EL (cell line): ENCODE measurements at places on chromosomes 4 and X.
A peak's percentile ranks its signal among the peaks of the same experiment; 100 is the strongest.

DNA sequence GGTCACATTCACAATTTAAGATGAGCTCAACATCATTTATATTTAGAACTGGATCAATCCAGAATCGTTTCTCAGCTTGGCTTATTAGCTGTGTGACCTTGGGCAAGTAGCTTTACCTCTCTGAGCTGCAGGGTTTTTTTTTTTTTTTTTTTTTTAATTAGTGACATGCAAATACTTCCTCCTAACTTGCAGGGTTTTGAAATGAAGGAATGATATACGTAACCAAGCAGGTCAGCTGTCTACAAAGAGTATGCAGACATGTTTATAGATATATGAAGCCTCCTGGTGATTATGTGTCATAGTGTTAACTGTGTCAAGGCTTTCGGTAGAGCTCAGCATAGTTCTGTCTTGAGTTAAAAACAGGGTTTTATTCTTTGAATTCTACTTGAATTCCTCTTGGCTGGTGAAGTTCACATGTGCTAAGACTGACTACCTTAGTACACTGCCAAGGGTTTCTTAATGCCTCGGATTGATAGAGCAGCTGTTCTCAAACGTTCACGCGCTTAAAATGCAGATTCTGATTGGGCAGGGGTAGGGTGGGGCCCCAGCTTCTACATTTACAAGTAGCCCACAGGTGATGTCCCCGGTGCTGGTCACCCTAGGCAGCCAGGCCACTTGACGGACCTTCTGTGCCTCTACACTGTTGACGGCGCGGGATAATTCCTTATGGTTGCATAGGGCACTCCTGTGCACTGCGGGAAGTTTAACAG is 654 bp upstream of the STS start:
- DNase-seq, result no peak

DNA sequence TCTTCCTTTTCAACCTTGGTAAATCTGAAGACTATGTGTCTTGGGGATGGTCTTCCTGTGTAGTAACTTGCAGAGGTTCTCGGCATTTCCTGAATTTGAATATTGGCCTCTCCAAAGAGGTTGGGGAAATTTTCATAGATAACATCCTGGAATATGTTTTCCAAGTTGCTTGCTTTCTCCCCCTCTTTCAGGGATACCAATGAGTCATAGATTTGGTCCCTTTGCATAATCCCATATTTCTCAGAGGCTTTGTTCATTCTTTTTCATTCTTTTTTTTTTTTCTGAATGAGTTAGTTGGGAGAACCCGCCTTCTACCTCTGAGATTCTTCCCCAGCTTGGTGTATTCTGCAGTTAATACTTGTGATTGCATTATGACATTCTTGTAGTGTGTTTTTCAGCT is 549.2 kb upstream of the AMOT start:
- no peak for DNase-seq

DNA sequence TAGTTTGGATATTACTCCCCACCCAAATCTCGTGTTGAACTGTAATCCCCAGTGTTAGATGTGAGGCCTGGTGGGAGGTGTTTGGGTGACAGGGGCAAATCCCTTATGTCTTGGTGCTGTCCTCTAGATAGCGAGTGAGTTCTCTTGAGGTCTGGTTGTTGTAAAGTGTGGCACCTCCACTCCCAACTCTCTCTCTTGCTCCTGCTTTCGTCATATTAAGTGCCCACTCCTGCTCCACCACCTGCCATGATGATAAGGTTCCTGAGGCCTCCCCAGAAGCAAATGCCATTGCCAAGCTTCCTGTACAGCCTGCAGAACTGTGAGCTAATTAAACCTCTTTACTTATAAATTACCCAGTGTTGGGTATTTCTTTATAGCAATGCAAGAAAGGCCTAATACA is 944.3 kb downstream of the ADGRL3 start:
- no peak for DNase-seq

- no peak for DNase-seq
Measured at GRCh38 chr4:621296-622070, 3.9 kb upstream of the PDE6B start.

DNA sequence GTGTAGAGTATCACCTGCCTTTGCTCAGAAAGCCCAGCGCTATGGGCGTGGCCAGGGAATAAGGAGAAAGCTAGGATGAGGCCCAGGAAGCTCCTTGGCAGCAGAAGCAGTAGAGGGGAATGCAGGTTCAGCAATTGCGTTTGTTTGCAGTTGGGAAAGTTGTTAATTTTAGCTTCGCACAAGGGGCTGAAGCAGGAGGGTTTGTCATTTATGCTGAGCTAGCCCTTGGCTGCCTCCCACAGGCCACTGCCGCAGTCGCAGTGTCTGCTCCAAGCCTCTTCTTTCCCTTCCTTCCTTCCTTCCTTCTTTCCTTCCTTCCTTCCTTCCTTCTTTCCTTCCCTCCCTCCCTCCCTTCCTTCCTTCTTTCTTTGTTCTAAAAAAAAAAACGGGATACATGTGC is 21.5 kb downstream of the FRMPD3 start:
- DNase-seq, result no peak

DNA sequence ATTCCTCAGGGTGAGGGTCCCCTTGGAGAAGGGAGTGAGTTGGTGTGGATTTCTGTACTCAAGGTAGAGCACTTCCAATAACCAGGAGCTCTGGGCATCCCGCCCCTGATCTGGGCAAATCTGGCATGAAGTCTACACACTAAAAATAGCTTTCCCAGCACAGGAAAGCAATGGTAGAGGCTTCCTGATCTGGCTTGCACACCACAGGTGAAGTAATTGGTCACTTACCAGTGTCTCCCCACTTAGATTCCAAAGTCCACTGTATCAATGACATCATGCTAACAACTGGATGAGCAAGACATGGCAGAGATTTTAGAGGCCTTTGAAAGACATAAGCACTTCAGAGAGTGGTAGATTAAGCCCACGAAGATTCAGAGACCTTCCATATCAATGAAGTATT is 17.8 kb upstream of the IDS start:
- no peak for DNase-seq

DNA sequence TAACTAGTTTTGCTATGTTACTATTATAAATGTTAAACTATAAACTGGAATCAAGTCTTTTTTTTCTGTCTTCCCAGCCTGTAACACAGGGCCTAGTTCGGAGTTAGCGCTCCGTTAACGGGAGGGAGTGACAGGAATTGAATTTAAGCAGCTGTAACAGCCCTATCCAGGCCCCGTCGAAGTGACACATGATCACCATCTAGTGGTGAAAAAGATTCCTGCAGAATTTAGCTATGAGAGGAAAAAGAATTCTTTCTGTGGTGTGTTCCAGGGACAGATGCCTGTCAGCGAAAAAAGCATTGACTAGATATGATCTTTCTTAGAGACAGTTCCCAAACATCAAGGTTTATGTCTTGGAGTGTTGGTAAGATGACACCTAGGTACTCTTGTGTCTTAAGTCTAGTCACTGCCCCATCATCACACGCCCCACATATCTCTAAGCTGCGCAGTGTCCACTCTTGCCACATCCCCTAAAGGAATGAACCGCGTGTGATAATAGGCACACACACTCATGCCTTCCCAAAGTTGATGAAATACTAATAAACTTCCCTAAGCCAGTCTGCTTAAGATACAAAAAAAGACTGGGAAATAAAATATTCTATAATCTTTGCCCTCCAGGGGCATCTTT is 2.1 kb downstream of the GAB3 start:
- peak; percentile 56 for DNase-seq

- peak; percentile 55 for DNase-seq
Measured at GRCh38 chrX:115233497-115234455, at the start of gene LRCH2. Gene LRCH2 (minus strand): TSS chrX:115234096. CDS start chrX:115234041, 55 bp downstream.

GRCh38 chr4:155954118-155954685 is 536 bp upstream of the CTSO start:
- DNase-seq, result no peak
